ENCODE measurements at places on chromosomes 16 and 17. TPM values are rescaled to one million over a fixed set of nuclear protein-coding genes. Genes with fewer than 3 reads are reported as not detected.

DNA sequence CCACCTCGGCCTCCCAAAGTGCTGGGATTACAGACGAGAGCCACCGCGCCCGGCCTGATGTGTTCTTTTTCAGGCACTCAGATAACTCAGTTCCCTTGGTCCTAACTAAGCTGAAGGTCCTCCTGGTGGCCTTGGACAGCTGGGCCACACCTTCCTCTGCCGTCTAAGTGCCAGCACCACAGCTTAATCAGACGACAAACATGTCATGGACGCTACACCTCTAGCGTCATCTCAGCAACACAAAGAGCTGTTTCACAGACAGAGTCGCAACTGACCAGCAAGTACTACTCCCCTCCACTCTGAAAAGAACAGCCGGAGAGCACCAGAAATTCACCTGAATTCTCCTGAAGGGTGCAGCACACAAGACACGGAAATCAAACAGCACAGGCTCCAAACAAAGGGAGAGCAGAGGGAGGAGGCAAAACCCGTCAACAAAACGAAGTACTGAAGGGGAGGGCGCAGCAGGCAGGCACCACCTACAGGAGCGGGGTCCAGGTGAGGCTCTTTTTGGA is 4.4 kb downstream of the TRAP1 start:
- DNase-seq, result no peak

DNA sequence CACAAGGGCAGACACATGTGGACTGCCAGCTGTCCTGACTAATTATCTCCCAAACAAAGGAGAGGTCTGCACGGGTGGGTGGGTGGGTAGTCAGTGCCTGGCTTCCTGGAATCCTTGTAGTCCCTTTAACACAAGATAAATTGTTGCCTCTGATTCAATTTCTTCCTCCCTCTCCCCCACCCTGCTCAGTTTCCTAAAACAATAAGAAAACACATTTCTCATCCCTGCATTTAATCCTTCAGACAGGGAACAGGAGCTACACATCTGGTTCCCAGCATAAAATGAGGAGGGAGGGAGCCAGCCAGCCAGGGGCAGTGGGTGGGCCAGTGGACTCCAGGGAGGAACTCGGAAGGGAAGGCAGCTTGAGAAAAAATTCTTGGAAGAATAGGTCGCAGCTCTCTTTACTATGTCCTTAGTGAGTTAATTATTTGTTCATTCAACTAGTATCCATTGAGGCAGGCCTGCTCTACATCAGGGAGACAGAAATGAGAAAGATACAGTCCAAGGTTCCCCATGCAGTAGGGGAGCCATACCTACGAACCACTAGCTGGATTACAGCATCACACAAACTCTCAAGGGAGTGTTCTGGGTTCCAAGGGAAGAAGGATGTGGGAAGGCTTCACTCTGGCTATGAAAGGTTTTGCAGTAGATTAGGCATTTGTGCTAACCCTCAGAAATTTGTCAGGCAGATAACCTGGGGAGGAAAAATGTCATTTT is 58.3 kb downstream of the CCT6B start:
- no peak for DNase-seq

DNA sequence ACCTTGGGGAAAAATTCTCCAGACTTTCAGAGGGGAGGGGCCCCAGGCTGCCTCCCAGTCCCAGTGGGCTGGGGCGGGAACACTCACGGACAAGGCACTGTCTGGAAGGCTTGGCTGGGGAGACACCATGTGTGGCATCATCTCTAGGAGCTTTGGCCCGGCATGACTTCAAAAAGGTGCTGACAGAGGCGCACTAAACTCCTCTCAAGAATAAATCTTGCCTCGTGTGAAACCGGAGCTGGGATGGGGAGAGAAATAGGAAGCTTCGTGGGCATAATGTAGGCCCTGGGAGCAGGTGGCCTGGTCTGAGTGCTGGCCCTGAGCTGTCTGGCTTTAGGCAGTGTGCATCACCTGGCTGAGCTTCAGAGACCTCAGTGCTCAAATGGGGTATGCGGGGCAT is 5.7 kb downstream of the WSCD1 start:
- no peak for DNase-seq

DNA sequence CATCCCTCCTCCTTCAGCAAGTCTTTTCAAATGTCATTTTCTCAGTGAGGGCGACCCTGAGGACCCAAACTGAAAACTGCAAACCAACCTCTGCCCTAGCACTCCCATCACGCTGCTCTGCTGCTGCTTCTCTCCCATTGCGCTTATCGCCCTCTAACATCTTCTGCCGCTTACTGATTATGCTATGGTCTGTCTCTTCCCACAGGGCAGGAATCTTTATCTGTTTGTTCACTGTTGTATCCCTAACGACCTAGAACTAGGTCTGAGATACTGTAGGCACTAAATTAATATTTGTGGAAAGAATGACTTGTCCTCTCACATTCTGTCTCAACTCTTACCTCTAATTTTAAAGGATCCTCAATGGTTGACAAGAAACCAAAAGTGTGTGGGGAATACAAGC is 12.5 kb downstream of the ZSCAN32 start:
- peak; percentile 38 for DNase-seq

DNA sequence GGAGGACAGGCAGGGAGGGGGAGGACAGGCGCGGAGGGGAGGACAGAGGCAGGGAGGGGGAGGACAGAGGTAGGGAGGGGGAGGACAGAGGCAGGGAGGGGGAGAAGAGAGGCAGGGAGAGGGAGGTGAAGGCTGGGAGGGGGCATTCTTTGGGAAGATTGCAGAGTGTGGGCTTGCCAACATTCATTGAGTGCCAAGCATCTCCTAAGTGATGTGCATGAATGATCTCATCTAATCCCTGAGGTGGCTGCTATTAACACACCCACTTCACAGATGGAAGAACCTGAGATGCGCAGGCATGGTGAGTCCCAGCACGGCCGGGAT is 58.3 kb downstream of the NT5M start:
- DNase-seq, result no peak

ATP1B2 gene
- 4.7 TPM for total RNA-seq

SEZ6 gene
- not detected for total RNA-seq

MARVELD3 gene
- total RNA-seq, result not detected

TMEM95 gene
- total RNA-seq, result not detected

TBC1D3 gene
- 1.9 TPM for total RNA-seq

ZG16B gene
- 0.35 TPM for total RNA-seq

- DNase-seq, result peak; percentile 74
Observed at GRCh38 chr17:75352079-75352569, 53.4 kb downstream of the GRB2 start.

GRCh38 chr17:7235693-7236665 is 1.7 kb upstream of the DVL2 start:
- peak; percentile 71 for DNase-seq

- DNase-seq, result no peak
Observed at GRCh38 chr16:12390644-12391043, 413.0 kb downstream of the CPPED1 start.

ITGAD gene
- total RNA-seq, result not detected

DNA sequence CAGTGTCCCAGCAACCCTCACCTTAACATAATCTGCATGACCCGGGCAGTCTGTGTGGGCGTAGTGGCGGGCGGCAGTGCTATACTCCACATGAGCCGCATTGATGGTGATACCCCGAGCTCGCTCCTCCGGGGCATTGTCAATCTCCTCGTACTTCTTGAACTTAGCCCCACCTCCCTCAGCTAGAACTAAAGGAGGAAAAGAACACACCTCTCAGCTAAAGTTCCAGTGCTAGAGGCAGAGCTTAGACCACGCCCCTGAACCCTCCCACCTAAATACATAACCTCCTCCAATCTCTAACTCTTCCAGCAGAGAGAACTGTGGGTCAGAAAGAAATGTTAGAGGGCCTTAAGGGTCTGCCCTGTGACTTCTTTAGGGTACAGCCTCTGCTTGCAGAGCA is 855 bp downstream of the TUFM start:
- peak; percentile 83 for DNase-seq

ZACN gene
- total RNA-seq, result not detected

DNA sequence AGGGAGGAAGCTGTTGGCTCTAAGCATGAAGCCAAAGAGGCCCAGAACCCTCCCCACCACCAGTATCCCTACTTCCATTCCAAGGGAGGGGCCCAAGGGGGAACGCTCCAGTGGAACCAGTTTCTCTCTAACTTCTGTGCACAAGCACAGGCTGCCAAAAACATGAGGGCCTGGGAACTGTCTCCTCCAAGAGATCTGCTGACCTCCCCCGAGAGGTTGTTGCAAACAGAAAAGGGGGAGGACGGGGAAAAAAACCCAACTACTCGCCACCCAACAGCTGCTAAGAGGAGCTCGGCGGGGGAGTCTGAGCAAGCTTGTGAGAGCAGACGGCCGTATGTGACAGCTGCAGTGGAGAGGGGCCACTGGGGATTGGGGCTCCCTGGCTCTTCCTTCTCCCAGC is 15.7 kb upstream of the SLC35B1 start:
- DNase-seq, result no peak

IGFALS gene
- total RNA-seq, result not detected

- no peak for DNase-seq
Observed at GRCh38 chr17:42243493-42243982, 32.7 kb downstream of the STAT5B start.

- DNase-seq, result peak; percentile 75
Observed at GRCh38 chr16:53098526-53099317, 43.9 kb downstream of the CHD9 start.

KRT14 gene
- total RNA-seq, result not detected

- peak; percentile 38 for DNase-seq
Observed at GRCh38 chr16:164827-165538, 795 bp upstream of the HBM start.

- no peak for DNase-seq
Observed at GRCh38 chr17:50739098-50739497, 19.7 kb downstream of the LUC7L3 start.

RGS11 gene
- total RNA-seq, result not detected

DNA sequence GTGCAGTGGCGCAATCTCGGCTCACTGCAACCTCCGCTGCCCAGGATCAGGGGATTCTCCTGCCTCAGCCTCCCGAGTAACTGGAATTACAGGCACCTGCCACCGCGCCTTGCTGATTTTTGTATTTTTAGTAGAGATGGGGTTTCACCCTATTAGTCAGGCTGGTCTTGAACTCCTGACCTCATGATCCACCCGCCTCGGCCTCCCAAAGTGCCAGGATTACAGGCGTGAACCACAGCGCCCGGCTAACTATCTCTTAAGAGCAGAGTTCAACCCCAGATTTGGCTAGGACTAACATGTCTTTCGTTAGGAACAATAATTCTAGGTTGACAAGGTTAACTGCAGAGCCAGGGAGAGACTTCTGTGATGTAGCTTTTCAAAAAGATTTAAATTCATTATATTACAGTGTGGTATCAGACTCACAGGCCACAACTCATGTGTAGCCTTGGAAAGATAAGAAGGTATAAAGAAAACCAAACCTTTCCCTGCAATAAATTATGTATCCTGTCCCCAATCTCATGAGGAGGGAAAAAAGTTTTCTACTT is 4.3 kb downstream of the CHTF8 start:
- no peak for DNase-seq

DNA sequence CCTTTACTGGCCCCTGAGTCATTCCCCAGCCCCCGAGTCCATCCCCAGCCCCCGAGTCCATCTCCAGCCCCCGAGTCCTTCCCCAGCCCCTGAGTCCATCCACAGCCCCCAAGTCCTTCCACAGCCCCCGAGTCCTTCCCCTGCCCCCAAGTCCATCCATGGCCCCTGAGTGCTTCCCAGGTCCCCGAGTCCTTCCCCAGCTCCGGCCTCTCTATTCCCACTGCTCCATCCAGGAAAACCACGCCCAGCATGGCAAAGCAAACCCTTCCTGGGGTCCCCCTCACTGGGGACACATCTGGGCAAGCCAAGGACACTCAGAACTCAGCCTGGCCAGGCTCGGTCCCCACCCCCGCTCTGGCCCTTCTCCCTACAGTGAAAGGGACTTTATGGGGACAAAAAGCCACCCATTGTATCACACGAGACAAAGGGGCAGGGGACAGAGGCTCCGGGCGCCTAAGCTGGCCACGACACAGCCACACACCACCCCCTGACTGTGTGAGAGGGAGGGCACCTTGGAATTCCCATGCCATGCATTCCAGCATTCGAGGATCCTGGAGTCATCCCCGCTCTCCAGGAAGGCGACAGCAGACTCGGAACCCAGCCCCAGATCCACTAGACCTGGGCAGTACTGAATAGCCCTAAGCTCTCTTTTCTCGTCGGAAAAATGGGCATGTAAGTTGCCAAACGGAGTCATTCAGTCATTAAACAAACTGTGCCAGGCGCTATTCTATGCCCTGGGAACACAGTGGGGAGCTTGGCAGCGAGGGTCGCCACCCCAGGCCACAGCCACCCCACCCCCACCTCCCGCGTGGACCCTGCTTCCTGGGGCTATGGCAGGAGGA is 14.0 kb downstream of the PLLP start:
- DNase-seq, result no peak

CDRT15 gene
- total RNA-seq, result not detected

DNA sequence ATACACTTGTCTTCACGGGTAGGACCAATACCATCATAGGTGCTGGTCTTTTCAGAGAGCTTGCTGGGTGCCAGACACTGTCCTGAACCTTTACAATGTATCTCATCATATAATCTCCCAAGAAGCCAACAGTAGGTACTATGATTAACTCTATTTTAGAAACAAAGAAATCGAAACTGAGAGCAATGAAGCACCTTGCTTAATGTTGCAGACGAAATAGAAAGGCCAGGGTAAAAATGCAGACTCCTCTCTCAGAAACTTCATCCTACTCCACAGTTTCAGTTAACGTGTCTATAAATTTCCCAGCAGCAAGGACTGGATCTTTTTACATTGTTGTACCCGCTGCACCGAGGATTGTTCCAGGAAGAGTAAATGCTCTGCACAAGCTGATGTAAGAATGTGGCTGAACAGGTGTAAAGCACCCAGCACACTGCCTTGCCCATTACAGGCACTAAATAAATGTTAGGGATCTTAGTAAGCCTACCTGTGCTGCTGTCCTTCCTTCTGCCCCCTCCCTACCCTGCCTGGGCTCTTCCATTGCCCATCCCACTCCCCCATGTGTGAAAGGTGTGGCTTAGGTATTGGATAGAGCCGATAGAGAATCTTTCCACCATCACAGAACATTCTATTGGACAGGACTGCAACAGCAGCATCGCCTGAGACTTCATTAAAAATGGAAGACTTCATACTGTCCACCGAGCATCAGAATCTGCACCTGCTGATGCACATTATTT is 476.7 kb downstream of the SOX9 start:
- no peak for DNase-seq

GRCh38 chr17:19573075-19573474 is 39.4 kb downstream of the SLC47A1 start:
- no peak for DNase-seq

CLEC18A gene
- total RNA-seq, result 0.27 TPM

- no peak for DNase-seq
Observed at GRCh38 chr16:2335286-2335895, 5.1 kb downstream of the ABCA3 start.

DNA sequence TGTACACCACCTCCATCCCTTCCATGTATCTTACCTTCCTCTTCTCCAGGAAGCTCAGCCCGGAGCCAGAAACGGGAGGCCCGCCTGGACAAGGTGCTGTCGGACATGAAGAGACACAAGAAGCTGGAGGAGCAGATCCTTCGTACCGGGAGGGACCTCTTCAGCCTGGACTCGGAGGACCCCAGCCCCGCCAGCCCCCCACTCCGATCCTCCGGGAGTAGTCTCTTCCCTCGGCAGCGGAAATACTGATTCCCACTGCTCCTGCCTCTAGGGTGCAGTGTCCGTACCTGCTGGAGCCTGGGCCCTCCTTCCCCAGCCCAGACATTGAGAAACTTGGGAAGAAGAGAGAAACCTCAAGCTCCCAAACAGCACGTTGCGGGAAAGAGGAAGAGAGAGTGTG is 756 bp upstream of the MVP start:
- no peak for DNase-seq

- no peak for DNase-seq
Observed at GRCh38 chr16:80300876-80301275, 239.9 kb upstream of the DYNLRB2 start.

Data from K562 (cell line).